Midbrain (tissue), 1 donor: ENCODE measurements at places on chromosomes 16 and 17.

DNA sequence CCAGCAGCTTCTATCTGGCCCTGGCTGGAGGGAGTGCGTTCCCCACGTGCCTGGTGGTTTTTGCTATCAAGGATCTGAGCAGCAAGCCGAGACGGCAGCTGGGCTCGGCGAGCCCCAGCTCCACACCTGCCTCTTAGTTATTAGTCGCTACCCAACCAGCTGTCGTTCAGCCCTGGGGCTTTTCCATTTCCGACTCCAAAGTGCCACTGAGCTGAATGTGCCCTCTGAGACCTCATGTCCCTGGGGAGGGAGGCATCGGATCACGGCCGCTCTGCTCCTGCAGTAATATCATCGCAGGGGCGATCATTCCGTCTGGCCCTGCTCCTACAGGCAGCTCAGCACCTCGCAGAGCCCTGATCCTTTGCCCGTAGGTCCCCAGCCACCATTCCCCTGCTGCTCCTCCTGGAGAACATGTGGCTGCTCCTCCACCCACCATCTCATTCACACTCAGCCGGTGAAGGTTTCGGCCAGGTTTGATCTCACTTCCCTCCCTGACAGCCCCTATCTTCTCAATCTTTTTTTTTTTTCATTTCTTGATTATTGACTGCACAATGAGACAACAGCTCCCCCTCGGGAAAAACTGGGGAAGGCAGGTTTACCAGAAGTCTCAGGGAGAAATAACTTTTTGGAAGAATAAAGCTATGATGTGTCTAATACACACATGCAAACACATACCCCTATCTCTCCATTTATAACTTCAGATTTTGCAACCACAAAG, 86.7 kb downstream of the ZFHX3 start:
- DNase-seq = no peak

DNA sequence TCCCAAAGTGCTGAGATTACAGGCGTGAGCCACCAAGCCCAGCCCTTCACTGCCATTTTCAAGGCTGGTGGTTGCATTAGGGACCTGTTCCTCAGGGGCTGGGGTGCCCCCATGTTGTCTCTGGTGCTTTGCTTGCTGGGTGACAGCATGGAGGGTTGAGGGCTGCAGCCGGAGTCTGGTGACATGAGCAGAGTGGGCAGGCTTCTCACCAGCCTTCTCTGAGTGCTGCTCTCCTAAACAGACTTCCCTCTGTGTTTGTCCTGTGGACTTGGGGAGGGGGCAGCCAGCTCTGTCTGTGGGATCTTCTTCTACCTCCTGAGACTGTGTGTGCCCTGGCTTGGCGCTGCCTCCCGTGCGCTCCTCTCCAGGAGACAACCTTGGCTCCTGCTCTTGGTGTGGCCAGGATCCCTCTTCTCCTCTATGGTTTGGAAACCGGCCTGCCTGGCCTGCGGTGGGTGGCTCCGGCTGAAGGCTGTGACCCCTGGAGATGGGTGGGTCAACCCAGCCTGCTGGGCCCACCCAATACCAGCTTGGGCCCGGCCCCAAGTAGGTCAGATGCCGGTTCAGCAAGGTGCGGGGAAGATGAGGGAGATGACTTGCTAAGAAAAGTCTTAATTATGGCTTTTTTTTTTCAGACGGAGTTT, 72.1 kb downstream of the PDPK1 start:
- DNase-seq = no peak

- no peak for DNase-seq
These were observed 3.9 kb upstream of the NUPR1 start for GRCh38 chr16:28542646-28543045.

DNA sequence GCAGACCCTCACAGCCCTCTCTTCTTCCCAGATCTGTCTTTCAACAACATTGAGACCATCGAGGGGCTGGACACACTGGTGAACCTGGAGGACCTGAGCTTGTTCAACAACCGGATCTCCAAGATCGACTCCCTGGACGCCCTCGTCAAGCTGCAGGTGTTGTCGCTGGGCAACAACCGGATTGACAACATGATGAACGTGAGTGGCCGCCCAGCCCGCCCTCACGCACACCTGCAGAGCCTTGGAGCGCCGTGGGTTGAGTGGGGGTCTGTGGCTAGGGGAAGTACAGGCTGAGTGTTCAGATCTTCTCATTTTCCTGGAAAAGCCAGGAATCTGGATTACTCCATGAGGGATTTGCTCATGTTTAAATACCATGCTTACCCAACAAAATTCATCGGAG, 15.2 kb downstream of the DRC3 start:
- DNase-seq = no peak

DNA sequence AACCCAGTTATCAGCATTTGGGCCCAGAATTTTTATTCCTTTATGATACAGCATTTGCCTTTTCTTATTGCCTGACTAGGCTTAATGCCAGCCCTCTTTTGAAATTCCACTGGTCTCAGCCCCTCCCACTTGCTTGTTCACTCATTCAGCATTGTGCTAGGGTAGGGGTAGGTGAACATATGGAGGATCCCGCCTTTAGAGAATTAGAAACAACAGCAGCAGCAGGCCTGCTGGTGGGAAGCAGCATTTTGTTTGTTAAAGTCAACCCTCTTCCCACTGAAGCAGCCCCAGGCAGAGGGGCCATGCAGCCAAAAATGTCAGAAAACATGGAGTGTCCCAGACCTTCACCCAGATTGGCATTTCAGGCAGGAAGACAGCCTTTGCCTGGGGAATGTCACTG, 1355.2 kb downstream of the CDH8 start:
- DNase-seq = no peak

- DNase-seq = no peak
These were observed 1.8 kb downstream of the COG1 start for GRCh38 chr17:73194514-73195222.

GRCh38 chr16:4006397-4006999, 109.7 kb downstream of the ADCY9 start:
- DNase-seq = no peak
